Stimulated activated CD4-positive, alpha-beta T cell treated with anti-CD3 and anti-CD28 coated beads, Interleukin-12 subunit alpha, Interleukin-12 subunit beta, amount 100 ng/mL, for 4 hours (primary cell): ENCODE measurements at places on chromosomes 1 and 21.

DNA sequence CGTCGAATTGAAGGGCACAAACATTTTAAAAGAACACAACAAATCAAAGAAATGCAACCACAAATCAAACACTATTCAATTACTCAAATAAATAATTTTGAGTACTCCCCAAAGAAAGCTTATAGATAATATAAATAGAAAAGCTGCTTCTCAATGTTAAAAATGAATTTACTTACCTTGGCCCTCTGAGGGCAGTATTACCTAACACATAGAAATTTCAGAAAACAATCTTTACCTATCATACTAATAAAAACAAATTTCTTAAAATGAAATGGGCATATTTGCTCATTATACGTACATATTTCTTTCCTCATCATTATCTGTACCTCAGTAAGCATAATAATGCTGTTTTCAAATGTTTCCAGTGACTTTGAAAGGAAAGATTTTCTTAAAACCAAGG lies 141.8 kb downstream of the AKT3 start:
- no peak for DNase-seq

- DNase-seq: no peak
Measured at GRCh38 chr1:180863158-180863775, 49.4 kb upstream of the KIAA1614 start.

DNA sequence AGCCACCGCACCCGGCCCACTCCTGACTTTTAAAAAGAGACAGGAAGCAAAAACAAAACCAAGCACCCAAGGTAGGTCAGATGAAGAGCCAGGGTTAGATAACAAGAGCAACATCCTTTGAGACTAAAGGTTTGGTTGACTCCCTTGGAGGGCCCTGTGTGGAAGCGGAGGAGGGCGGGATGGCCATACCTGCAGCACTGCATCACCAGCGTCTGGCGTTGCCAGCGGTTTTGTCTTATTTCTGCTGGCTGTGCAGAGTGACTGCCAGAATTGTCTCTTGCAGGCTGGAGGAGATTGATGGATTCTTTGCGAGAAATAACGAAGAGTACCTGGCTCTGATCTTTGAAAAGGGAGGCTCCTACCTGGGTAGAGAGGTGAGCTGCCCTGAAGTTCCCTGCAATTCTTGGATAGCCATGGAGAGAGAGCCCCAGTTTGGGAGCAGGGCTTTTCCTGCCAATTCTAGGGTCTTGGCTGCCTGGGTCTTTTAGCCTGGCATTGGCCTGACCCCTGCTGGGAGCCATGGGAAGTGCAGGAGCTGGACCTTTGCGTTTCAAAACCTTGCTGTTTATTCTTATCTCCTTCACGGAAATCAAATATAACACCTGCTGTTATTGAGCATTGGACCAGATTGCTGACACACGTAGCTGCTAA lies 24.0 kb downstream of the QSOX1 start:
- DNase-seq: peak; percentile 65

DNA sequence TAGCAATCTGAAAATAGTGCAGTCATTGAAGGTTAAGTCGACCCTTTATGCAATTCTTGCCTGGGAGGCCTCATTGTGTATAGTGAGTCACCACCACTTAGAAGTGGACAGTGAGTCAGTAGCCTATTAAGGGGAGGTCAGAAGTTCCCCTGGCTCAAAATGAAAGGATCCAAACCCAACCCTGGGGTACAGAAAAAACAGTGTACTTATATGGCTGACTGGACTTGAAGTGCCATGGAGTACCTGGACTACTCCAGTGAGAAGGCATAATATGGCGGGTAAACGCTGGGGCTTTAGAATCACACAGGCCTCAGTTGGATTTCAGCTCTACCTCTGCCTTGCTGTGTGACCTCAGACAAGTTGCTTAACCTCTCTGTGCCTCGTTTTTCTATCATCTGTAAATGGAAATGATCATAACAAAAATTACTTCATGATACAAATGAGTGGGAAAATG lies 2.2 kb upstream of the BCL9 start:
- peak; percentile 13 for DNase-seq

DNA sequence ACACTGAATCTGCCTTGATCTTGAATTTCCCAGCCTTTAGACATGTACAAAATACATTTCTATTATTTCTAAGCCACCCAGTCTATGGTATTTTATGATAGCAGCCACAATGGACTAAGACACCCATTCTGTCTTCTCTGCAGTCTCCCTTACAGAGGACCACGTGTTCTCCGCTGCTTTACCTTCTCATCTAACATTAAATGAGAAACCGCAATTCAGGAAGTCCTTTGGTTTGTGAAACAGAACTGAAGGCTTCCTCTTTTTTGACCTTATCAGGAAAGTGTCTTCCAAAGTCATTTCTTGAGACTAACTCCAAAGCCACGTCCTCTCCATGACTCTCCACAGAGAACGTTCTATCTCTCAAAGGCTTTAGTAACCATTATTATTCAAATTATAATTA lies 560.1 kb downstream of the OMA1 start:
- no peak for DNase-seq

- DNase-seq: no peak
Measured at GRCh38 chr1:220368352-220369265, 96.4 kb upstream of the RAB3GAP2 start.

DNA sequence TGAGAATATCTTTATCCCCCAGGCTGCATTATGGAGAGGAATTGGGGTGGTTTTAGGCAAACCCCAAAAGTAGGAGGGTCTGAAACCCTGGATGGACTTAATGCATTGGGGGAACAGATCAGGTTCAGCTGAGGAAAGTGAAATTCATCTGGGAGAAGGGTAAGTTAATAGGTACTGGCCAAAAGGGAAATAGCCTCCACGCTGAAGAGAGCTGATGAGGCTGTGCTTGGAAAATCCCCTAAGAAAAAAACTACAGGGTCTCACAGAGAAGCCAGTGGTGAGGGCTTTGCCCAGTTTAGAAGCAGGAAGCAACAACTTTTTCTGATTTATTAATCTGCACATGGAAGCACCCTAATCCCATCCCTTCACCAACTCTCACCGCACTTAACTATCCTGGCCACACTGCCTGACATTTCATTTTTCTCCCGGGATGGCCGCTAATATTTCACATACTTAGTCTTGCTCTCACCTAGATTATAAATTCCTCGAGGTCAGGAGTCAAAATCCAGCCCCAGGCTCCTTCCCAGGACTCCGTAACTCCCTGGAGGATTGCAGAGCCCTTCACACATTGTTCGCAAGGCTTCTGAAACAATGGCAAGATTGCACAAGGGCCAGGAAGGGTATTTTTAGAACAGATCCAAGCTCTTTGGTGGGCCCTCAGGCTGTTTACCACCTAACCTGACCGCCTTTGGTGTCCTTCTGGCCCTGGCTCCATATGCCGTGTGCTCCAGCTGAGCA lies 60.9 kb upstream of the TARBP1 start:
- DNase-seq: no peak

- peak; percentile 21 for DNase-seq
Measured at GRCh38 chr1:182392050-182393028, 749 bp upstream of the GLUL start.

GRCh38 chr1:8415526-8416278 lies 97.8 kb downstream of the SLC45A1 start:
- DNase-seq: no peak

DNA sequence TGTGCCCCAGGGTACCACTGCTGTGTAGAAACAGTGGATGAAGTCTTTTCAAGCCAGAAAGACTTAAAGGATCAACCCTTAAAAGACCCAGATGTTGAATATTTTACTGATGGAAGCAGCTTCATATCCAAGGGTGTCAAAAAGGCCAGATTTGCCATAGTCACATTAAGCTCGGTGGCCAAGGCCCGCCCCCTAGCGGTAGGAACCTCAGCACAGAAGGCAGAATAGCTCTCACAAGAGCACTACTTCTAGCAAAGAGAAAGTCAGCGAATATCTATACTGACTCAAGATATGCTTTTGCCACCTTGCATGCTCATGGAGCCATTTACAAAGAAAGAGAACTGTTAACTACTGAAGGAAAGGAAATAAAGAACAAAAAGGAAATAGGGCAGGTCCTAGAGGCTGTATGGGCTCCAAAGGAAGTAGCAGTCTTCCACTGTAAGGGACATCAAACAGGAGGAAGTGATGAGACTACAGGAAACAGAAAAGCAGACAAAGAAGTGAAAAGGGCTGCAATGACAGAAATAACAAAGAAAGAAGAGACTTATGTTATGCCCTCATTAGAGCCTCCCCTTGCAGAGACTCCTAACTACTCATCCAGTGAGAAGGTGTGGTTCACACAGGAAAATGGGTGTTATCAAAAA lies 90.5 kb downstream of the LIPI start:
- peak; percentile 5 for DNase-seq

DNA sequence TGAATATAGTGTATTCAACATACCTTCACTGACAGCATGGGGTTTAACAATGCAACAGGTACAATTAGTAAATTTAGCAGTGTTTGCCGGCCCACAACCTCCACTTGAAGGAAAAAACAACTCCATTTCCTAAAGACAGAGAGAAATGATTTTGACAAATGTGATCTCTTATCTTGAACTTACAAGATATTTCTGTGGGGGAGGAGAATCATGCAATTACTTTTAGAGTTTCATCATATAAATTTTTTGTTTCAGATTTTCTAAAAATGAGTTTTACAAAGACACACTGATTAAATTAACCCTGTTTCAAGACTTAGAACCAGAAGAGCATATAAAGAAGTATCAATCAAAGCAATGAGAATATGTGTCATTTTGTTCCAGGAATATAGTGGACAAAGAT lies 80.3 kb downstream of the NME7 start:
- no peak for DNase-seq

DNA sequence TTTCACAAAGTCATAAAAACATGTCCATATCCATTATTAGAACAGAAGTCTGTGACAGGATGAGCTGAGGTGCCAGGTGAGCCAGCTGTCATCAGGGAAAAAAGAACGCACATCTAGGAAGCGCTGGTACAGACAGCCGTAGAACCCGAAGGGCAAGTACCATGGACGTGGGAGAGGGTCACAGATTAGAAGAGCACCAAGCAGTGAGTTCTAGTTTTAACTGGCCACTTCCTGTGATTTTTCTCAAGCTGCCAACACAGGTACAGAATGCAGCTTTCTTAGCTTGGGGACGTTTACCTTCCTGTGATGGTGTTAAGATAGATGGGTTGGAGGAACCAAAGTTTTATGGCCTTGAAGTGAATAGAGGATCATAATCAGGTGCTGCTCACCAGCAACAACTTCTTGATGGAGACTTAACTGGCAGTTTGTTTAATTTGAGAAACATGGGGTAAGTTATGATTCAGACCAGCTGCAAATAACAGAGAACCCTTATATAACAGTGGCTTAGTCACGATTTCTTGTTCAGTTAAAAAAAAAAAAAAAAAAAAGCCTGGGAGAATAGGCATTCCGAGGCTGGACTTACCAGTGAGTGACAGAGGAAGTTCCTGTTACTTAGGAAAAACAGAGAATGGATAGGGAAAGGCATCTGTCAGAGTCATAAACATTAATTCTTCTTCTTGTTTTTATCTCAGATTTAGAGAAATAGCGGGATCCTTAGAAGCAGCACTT lies 30.9 kb downstream of the AGT start:
- DNase-seq: no peak

DNA sequence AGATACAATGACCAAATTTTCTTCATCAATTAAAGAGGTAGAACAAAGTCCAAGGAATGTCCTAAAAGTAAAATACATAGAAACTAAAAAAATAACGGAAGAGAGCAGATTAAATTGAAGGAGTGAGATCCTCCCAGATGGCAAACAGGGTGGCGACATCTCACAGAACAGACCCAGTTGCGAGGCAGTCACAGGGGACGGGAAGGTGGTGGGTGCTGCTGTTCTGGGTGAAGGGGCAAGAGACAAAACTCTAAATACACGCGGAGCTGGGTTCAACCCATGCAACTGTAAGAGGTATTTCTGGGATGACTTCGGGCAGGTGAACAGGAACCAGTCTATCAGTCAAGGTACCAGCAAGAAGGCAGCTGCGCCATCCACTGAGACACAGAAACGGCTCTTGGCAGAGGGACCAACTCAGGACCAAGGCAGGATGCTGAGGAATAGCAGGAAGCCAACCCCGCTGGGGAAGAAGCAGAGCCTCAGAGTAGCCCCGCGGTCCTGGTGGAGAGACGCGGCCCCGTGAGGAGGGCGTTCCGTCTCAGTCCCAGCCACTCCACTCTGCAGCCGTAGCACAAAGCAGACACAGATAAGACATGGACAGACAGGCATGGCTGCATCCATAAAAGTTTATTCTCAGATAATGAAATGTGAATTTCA lies 32.2 kb downstream of the WDR4 start:
- no peak for DNase-seq

GRCh38 chr1:76481672-76482071 lies 385.6 kb upstream of the ST6GALNAC5 start:
- no peak for DNase-seq

GRCh38 chr1:178953538-178954324 lies 72.0 kb upstream of the FAM20B start:
- DNase-seq: no peak

DNA sequence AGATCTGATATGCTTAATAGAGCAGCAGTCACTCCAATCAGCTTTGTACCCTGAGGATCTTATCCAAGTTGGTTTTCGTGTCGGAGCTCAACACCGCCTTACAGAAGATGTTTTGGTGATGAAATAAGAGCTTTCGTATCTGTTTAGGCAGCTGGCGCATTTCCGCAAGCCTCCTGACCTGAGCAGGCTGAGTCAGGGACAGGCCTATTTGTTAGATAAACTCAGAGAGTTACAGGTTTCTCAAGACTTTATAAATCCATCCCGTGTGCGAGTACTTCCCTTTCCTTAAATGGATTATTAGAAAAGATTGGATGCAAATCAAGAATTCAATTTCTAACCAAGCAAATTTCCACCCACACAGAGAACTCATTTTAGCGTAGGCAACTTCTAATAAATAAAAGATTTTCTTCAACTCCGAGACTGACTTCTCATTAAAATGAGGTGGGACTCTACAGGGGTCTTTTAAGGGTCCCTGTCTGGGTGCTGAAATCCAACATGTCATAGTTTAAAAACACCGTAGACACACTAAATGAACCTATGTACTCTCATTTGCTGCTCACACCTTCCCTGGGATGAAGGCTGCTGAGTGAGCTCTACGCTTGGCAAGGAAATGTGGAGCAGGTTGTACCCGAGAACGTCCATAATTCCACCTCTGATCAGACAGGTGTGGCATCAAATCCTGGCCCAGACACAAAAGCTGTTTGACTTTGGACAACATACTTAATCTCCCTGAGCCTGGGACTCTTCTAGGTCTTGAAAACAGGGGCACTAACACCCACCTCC lies 106.9 kb upstream of the F3 start:
- DNase-seq: no peak

GRCh38 chr1:16521288-16521583 lies 7.2 kb upstream of the RNU1-1 start:
- DNase-seq: no peak

GRCh38 chr1:154404511-154404931 lies 622 bp upstream of the IL6R start:
- no peak for DNase-seq

DNA sequence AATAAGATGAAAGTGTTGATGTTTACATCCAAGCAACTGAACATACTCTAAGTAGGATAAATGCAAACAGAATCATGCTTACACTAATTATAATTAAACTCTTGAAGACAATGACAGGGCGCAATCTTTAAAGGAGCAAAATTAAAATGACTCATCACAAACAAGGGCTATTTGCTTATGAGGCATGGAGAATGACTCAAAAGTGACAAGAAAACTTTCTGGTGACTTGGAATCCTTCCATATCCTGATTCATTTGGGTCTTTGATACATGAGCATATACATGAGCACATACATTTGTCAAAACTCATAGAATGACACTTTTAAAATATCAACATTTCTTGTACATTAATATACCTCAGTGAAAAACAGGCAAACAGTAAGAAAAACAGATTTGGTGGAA lies 1632.3 kb downstream of the KCNT2 start:
- DNase-seq: no peak
